Ovary (tissue), 10 donors: ENCODE measurements at places on chromosomes 1 and 21.
A peak's percentile ranks its signal among the peaks of the same experiment; 100 is the strongest.

DNA sequence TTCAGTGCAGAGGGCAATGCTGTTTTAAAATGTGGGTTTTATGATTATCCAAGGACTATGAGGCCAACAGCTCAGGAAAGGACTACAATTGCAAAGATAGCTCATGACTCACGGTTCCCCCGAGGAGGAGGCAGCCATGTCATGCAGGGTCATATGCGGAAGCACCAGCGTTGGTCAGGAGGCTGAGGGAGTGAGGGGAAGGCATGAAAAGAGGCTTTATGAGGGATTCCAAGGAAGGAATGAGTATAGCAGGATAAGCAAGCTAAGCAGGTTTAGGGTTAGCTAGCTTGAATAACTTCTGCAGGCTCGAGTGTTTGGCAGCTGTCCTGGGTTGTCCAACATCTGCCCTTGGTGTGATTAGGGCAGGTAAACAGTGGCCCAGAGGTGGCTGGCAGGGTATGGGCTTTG is 495.1 kb downstream of the SETD4 start:
- no peak for DNase-seq

DNA sequence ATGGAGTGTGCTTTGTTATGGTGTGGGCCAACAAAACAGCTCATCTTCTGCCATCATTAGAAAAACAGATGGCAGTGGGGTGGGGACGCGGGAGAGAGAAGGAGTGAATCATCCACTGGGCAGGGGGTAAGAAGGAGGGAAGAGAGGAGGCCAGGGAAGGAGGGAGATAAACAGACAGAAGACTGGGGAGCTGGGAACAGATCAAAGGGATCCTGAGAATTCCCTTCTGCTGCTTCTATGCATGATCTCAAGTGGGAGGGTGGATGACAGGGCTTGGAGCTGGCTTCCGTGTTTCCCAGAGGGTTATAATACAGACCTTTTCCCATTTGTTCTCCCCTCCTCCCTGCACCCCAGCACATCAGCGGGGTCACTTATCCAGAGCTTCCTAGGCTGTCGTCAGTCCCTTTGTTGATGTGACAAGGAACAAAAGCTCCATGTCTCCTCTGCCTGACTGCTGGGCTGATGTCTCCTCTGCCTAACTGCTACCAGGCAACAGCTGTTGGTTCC is 338.6 kb downstream of the PAPPA2 start:
- no peak for DNase-seq

DNA sequence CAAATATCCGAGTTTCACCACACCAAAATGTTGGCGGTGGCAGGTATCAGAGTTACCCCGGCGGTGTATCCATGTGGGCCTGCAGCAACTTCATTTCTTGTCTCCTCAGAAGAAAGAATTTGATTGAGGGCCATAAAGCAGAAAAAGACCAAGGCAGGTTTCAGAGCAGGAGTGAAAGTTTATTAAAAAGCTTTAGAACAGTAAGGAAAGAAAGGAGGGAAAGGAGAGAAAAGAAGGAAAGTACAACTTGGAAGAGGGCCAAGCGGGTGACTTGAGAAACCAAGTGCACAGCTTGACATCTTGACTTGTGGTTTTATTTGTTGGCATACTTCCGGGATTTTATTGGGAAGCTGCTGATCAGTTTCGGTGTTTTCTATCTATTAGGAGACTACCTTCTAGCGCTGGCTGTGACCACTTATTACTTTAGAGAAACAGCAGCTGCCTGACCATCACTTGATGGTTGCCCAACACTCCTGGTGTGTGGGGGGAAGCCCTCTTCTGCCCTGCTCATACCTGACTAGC is 75.5 kb upstream of the RAB3GAP2 start:
- no peak for DNase-seq

- DNase-seq, result no peak
Observed at GRCh38 chr1:180165509-180166435, 11.1 kb downstream of the QSOX1 start.

- DNase-seq, result no peak
Observed at GRCh38 chr1:45557422-45557944, 6.9 kb downstream of the AKR1A1 start.

- no peak for DNase-seq
Observed at GRCh38 chr1:27789540-27790041, 16.6 kb downstream of the STX12 start.

DNA sequence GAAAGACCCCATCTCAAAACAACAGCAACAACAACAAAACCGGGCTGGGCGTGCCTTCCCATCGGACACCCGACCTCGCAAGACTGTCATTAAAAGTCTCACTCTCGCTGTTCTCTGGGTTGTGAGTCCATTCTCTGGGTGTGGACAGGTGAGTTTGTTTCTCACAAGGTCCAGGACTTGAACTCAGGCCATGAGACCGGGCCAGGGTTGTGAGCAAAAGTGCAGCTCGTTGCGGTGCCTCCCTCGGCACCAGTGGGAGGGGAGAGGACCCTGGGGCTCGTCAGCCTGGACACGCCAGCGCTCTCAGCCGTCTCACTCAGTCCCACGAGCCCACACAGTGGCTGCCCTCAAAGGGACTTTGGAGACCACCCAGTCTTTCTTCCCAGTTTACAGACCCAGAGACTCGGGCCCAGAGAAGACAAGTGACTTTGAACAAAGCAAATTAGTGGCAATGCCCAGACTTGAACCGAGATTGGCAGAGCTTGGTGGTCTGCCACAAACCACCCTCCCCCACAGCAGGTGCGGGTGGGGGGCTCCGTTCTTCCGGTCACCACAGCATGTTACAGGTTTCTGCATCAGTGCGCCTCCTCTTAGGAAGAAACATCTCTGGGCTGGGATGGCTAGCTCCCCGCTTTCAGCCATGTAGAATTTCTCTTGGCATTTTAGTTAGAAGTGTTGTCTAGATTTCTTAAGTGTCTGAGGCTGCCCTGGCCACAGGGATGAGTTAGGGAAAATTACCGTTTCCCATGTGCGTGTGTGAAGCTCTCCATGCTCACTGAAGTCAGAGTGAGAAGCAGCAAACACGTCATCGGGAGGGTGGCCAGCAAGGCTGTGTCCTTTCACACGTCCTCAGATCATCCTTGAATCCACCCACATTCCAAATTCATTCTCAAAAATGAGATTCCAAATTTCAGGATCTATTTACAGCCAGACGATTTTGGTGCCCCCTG is 28.3 kb downstream of the LRRC3 start:
- DNase-seq, result no peak

GRCh38 chr1:163877016-163877415 is 555.3 kb downstream of the NUF2 start:
- no peak for DNase-seq

- DNase-seq, result no peak
Observed at GRCh38 chr1:86750530-86750929, 46.2 kb downstream of the SH3GLB1 start.

DNA sequence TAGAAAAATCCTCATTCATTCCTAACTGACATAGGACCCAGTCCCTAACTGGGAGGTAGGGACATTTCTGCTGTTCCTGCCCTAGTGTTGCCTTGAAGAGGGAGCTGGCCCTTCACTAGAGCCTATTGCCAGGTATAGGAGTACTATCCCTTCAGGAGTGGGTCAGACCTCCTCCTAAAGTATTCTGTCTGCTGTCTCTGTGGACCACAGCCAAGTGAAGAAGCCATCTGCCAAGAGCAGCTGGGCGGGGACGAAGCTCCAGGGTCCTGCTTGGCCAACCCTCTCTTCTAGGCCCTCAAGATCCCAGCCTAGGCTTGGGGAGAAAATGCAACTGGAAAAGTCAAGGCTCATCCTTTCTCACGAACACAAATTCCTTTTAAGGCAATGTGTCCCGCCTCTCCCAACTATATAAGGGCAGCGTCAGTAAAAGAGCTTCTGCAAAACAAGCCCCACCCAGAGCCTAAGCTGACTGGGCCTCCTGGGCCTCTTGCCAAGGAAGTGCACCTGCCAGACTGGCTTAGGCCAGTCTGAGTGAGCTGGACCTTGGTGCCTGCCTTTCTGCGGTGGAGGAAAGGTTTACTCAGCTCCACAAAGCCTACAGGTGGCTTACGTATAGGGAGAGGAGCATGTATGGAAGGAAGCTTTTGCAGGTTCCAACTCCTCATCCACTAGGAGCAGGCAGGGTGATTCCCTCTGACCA is 638 bp upstream of the TUFT1 start:
- peak; percentile 86 for DNase-seq
